ENCODE measurements at places on chromosomes 5 and 9.
A peak's percentile ranks its signal among the peaks of the same experiment; 100 is the strongest.

DNA sequence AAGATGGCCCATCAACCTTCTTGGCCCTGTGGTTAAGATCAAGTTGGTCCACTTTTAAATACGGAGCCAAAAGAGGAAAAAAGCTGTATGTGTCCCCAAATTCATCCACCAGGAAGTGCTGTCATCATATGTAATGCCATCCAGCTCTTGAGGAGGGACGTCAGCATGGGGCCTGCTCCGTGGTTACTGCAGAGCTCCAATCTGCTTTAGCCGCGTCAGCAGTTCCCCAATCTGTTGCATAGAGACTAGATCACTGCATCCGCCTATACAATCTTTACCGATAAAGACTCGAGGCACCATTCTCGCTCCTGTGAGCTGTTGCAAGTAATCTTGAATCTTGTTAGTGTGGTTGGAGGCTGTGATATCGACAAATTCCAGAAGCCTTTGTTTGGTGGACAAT lies 65.7 kb downstream of the GABRA6 start:
- DNase-seq, result no peak

DNA sequence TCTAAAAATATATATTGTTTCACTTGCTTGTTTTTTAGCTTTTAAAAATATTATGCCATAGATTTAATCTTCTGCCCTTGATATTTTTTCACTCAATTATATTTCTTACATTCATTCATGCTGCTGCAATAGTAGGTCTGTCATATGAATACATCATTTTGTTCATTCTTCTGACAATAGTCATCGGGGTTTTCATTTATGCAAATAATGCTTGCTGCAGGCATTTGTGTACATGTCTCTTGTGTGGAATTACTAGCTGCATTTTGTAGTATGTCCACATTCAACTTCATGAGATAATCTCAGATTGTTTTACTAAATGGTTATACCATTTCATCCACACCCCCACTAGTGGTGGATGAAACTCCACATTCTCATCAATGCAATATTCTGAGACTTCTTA lies 5.3 kb upstream of the PLPP1 start:
- no peak for DNase-seq

GRCh38 chr9:18610956-18611355 lies 137.0 kb downstream of the ADAMTSL1 start:
- DNase-seq, result no peak

- DNase-seq, result peak; percentile 94
Measured at GRCh38 chr9:134356496-134357470, 30.5 kb downstream of the RXRA start.

DNA sequence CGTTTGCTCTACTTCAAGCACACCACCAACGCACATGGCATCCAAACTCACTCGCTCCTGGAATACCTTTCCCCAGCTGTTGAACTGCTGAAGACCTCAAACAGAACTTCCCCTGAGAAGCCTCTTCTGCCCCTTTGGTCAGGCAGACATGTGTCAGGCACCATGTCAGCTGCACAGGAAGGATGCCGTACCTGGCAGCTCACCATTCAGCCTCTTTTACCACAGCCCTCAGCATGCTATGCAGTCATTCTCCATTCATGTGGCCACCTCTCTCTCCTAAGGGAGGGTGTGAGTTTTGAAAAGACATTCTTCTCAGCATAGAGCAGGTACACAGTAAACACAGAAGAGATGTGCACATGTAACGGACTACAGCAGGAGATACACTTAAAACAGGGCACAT lies 14.2 kb downstream of the IL4 start:
- DNase-seq, result no peak

DNA sequence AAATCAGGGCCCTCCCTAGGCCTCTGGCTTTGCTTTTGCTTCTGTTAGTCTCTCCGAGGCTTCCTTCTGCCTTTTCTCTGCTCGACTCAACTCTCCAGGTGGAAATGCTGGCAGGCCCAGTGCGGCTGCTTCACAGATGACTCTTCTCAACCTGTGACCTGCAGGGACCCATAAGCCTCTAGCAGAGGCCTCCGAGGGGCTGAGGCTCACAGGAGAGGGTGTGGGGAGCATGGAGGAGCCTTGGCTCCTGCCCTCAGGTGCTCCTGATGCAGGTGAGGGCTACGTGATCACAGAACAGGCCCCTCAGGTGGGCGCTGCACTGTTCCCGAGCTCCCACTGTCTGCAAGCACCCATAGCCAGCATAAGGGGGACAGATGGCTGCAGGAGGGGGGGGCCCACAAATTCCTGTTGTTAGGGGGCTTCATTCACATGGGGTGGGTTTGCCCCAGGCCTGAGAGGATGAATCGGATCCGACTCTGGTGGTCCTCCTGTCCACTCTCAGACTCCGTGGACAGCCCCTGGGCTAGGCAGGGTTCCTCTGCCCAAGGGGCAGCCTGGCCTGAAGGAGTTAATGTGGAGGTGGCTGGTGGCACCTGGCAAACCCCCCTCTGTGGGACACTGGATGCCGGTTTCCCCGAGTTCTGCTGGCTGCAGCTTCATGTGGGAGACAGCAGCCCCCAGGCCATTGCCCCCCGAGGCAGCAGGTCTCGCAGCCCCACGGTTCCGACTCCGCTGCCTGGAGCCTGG lies 10.9 kb upstream of the FCN2 start:
- DNase-seq, result no peak

- DNase-seq, result no peak
Measured at GRCh38 chr5:169826618-169827017, 153.7 kb downstream of the INSYN2B start.

- DNase-seq, result no peak
Measured at GRCh38 chr9:25310961-25311360, 367.3 kb downstream of the TUSC1 start.

- peak; percentile 25 for DNase-seq
Measured at GRCh38 chr9:137632230-137633161, 13.7 kb downstream of the EHMT1 start.

- DNase-seq, result no peak
Measured at GRCh38 chr5:39226100-39226451, 6.7 kb upstream of the FYB1 start.

- DNase-seq, result no peak
Measured at GRCh38 chr5:163456029-163456589, 3.8 kb downstream of the NUDCD2 start.

DNA sequence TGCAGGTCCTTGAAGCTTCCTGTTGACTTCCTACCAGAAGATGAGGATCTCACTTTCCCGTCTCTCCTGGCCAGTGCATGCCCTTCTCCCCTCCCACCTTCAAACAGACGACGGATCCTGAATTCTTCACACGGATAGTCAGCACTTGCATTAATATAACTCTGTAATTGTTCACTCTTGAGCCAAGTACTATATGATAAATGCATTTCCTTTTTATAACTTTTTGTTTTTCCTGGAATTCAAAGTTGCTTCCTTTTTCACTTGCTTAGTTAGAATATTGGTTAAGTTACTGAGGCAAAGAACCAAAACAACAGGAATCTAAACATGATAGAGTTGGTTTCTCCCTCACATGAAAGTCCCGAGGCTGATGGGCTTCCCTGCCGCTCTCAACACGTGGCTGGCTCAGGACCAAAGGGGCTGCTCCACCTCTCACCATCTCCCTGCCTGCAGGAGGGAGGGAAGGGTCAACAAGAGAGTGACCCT lies 20.2 kb upstream of the EGFL7 start:
- DNase-seq, result no peak

GRCh38 chr9:18746631-18747030 lies 272.7 kb downstream of the ADAMTSL1 start:
- no peak for DNase-seq

DNA sequence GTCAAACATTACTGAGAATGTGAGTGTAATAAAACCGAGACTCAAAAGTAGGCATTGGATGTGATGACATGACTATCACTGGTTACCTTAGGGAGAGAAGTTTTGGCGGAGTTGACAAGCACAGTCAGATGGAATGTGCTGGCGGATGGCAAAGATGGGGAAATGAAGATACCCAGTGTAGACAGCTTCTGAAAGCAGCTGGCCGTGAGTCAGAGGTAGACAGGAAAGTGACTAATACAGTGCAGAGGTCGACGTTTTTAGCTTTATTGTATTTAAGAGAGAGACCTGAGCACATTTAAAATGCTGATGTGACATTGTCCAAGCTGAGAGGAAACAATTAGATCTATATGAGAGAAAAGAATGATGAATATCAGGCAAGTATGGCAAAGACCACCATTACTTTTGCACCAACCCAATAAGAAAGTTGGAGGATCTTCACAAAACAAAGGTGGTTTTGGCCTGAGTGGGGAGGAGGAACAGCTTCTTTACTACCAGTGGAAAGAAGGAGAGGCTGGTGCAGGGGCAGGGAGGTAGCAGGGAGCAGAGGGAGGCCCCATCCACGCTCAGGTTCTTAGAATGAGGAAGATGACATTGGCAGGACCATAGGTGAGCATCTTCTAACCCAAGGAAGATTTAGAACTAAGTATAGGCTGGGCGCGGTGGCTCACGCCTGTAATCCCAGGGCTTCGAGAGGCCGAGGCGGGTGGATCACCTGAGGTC lies 36.7 kb upstream of the KCNIP1 start:
- no peak for DNase-seq

- no peak for DNase-seq
Measured at GRCh38 chr5:15929611-15930263, 249.9 kb downstream of the MARCHF11 start.

GRCh38 chr9:2493109-2493508 lies 128.5 kb upstream of the VLDLR start:
- no peak for DNase-seq

GRCh38 chr5:132372127-132372526 lies 2.6 kb downstream of the SLC22A5 start:
- peak; percentile 19 for DNase-seq

DNA sequence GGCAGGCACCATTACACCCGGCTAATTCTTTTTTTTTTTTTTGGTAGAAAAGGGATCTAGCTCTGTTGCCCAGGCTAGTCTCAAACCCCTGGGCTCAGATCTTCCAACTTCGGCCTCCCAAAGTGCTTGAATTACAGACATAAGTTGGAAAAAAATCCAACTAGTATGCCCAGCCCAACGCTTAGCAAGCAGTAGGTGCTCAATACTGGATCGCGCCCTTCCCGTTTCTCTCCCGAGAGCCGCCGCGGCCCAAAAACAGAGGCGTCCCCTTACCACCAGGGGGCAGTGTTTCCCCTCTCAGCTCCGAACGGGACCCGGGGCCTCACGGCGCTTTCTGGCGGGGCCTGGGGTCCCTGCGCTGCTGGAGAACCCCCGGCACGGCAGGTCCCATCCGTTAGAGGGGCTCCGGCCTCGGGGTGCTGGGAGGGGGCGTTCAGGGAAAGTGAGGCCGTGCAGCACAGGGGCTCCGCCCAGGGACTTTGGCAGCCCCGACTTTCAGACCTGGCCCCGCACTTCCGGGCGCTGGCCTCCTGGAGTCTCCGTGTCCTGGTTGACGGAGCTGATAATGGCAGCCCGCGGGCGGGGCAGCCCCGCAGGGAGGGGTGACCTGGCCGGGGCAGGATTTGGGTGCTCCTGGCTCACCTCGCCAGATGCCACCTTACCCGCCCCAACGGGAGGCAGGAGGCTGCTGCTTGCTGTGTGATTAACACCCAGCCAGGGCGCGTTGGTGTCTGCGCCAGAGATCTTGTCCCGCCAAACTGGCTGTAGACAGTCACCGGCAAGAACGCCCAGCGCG lies 15.2 kb downstream of the PTGES start:
- DNase-seq, result peak; percentile 22

DNA sequence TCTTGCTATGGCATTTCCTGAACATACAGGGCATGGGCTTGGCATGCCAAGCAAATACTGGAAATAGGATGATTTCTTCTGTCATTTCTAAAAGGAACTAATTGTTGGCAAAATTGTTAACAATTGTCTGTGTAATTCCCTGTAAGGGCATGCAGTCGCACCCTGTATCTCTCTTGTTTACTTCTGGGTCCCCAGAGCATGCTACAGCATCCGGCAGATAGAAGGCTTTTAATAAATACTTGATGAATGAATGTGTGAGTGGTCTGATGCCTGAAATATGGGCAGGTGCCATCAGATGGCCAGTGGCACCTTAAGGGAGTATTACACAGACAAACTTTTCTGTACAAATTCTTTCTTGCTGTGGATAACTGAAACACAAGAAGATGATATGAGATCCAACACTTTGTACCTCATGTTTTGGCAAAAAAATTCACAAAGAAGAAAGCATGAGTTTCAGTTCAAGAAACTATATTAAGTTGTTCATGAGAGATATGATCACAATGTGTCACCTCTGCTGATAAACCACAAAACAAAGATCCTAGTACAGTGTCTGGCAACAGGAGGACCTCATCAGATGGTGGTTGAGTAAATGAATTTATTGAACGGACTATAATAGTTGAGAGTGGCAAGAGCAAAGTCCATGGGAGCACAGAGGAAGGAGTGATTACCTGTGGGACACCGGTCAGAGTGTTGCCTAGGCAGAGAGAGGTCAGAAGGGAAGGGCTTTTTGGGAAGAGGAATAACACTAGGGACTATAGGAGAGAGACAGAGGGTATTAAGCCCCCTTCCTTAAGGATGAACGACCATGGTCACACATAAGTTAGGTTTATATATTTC lies 194.2 kb downstream of the ATP10B start:
- no peak for DNase-seq

DNA sequence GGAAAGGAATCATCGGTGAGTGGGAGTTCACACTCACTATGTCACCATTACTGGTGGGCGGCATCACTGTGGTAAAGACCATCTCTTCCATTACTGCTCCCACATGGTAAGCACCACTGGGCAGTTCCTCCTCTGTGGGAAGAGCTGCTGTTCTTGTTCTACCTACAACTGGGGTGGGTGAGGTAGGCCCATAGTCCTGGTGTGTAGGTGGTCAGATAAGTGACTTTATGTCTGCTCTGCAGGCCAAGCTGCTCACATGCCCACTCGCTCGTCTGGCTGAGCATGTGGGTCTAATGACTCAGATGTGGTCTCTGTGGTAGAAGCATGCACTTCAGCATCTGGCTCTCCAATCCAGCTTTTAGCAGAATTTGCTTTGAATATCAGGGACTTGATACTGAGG lies 82.9 kb downstream of the TMEM215 start:
- DNase-seq, result no peak

DNA sequence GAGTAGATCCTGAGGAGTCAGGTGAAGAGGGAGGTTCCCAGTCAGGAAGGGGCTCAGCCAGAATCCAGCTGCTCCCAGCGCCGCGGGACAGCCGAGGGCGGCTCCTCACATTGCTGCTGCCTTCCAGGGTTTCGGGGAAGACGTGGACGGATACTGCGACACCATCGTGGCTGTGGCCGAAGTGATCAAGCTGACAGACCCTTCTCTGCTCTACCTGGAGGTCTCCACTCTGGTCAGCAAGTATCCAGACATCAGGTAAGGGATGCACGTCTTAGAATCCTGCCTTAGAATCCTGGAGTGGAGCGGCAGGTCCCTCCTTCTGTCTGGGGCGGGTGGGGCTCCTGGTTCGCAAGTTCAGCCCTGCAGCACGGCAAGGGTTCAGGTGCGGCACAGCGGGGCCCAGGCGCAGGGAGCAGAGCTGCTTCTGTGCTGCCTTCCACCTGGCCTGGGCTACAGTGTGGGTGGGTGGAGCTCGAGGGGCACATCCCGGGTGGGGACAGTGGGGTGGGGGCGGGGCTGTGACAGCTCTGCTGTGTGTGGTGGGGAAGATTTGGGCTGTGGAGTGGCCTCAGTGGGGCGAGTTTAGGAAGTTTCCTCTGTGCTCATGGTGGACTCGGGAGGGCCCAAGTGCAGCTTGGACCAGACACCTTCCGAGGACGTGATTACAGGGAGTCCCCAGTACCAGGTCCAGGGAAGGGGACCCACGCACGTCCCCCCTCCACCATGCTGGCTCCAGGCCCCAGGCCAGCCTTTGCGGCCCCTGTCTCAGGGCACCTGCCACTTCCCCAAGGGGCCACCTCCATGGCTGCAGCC lies 22.8 kb downstream of the EXOC3 start:
- no peak for DNase-seq

- DNase-seq, result no peak
Measured at GRCh38 chr9:116372081-116372673, 218.6 kb downstream of the PAPPA start.

- no peak for DNase-seq
Measured at GRCh38 chr5:106241409-106241808, 1429.3 kb downstream of the EFNA5 start.

GRCh38 chr5:44336708-44337107 lies 52.5 kb downstream of the FGF10 start:
- DNase-seq, result no peak
